K562 (cell line): ENCODE measurements at places on chromosomes 1 and 21. TPM values are rescaled to one million over a fixed set of nuclear protein-coding genes. Genes with fewer than 3 reads are reported as not detected.

Gene COA7
- total RNA-seq: 59.3 and 61.3 TPM in 2 replicates

Gene FTCD
- 0.74 and 1.1 TPM in 2 replicates for total RNA-seq

Gene CD1D
- 0.07 TPM in 1 of 2 replicates, not detected in the other for total RNA-seq

Gene TIAM1
- 0.09 and 0.11 TPM in 2 replicates for total RNA-seq

Gene TP73
- total RNA-seq: 1.3 and 1.6 TPM in 2 replicates

Gene CD247
- 0.22 and 0.42 TPM in 2 replicates for total RNA-seq

Gene NBPF6
- total RNA-seq: 6.1 and 6.5 TPM in 2 replicates

- no peak overlapping the region for H3K27ac ChIP-seq
- H3K4me3 ChIP-seq: no peak overlapping the region
- H3K4me1 ChIP-seq: no peaks in the 10 kb centered on the region
- no peak for DNase-seq
Observed at GRCh38 chr1:29341936-29342335, 105.6 kb downstream of the PTPRU start.

- H3K36me3 ChIP-seq: peaks cover 38% of the 10 kb centered on the region
- peaks cover 17% of the 10 kb centered on the region; the same call in 2 of the 3 replicates for H3K4me1 ChIP-seq
- no peak for DNase-seq
Observed at GRCh38 chr21:34128124-34128523, 54.7 kb downstream of the MRPS6 start.

DNA sequence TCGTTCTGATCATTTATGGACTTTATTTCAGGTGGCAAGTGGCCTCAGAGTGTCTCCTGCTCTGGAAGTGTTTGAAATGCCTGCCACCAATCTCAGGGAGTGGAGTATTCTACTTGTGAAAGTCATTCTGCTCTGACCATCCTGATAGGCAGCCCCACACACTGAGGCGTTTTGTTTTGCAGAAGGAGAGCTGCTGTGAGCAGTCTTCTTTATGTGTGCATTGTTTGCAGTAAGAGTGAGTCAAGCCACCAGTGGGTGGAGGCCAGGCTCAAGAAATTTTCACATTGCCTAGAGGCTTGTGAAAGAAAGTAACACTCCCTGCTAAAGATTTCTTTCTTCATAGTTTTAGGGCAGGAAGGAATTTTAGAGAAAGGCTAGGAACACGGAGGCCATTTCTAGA, 204.4 kb downstream of the SLC35F3 start:
- no peaks in the 10 kb centered on the region for H3K4me1 ChIP-seq
- H3K27ac ChIP-seq: no peak overlapping the region
- H3K27me3 ChIP-seq: no peaks in the 10 kb centered on the region
- DNase-seq: no peak
- no peaks in the 10 kb centered on the region for H3K36me3 ChIP-seq

DNA sequence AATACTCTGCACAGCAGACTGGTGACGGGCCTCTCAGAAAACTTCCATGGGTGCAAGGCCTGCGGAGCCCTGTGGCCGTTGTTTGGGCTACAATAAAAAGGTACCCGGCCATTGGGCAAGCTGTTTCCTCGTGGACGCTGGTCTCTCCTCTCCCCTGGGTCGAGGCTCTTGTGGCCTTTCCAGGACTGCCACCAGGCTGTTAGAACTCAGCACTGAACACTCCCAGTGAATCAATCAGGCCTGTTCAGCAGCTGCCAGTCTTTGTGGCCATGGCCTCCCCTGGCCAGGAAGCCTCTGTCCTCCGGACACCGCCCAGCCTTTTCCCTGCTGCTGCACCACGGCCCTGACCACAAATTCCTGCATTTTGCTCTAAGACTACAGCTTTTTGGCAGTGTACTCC, 33.0 kb upstream of the ACTRT2 start:
- peaks cover 1% of the 10 kb centered on the region; the same call in 1 of the 3 replicates for H3K27me3 ChIP-seq
- DNase-seq: no peak
- no peak overlapping the region for H3K4me3 ChIP-seq
- no peaks in the 10 kb centered on the region for H3K4me1 ChIP-seq

- no peak for DNase-seq
- H3K36me3 ChIP-seq: no peaks in the 10 kb centered on the region
- peaks cover 52% of the 10 kb centered on the region for H3K27me3 ChIP-seq
- H3K27ac ChIP-seq: no peak overlapping the region
Observed at GRCh38 chr1:6509919-6510291, 18.4 kb upstream of the PLEKHG5 start.

- peak; percentile 31 for DNase-seq
- no peak overlapping the region for H3K27ac ChIP-seq
- H3K36me3 ChIP-seq: no peaks in the 10 kb centered on the region
- no peak overlapping the region for H3K4me3 ChIP-seq
- no peaks in the 10 kb centered on the region for H3K4me1 ChIP-seq
Observed at GRCh38 chr1:7454052-7454815, 316.9 kb upstream of the VAMP3 start.

DNA sequence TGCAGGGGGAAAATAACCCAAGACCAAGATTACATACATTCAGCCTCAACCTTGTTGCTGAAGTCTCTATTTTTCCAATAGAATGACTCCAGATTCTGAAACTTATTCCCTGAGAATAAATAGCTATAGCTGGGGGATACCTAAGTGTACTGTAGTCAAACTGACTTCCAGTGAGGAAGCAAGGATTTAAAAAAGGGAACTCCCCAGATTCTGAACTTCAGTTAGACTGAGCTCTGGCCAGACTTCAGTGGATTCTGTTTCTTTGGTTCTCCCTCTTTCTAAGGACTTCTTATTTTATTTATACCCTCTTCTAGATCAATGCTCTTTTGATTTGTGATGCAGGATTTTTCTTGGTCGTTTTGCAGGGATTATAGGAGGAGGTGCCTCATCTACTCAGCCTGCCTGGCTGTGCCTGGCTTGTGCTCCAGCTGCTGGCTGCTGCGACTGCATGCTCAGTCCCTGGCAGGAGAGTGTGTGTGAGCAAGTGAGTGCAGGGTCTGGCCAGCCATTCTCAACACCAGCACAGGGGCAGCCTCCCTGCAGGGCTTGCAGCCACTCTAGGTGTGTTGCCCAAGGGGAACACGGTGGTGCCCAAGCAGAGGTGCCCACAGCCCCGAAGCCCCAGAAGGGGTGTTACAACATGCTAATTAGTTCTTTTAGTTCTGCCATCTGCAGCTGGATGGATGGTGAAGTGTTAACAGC, 43.0 kb downstream of the SPATA17 start:
- no peak for DNase-seq
- H3K36me3 ChIP-seq: no peaks in the 10 kb centered on the region
- no peaks in the 10 kb centered on the region for H3K4me1 ChIP-seq
- H3K27ac ChIP-seq: no peak overlapping the region
- H3K4me3 ChIP-seq: no peak overlapping the region
- no peaks in the 10 kb centered on the region for H3K27me3 ChIP-seq

GRCh38 chr1:177686933-177687332, 282.9 kb downstream of the SEC16B start:
- no peaks in the 10 kb centered on the region for H3K27me3 ChIP-seq
- no peak overlapping the region for H3K4me3 ChIP-seq
- no peak for DNase-seq
- no peak overlapping the region for H3K27ac ChIP-seq
- H3K4me1 ChIP-seq: no peaks in the 10 kb centered on the region

GRCh38 chr1:245441689-245442088, 286.9 kb downstream of the KIF26B start:
- no peak overlapping the region for H3K27ac ChIP-seq
- no peak for DNase-seq
- H3K4me3 ChIP-seq: no peak overlapping the region
- no peaks in the 10 kb centered on the region for H3K4me1 ChIP-seq
- H3K36me3 ChIP-seq: no peaks in the 10 kb centered on the region

DNA sequence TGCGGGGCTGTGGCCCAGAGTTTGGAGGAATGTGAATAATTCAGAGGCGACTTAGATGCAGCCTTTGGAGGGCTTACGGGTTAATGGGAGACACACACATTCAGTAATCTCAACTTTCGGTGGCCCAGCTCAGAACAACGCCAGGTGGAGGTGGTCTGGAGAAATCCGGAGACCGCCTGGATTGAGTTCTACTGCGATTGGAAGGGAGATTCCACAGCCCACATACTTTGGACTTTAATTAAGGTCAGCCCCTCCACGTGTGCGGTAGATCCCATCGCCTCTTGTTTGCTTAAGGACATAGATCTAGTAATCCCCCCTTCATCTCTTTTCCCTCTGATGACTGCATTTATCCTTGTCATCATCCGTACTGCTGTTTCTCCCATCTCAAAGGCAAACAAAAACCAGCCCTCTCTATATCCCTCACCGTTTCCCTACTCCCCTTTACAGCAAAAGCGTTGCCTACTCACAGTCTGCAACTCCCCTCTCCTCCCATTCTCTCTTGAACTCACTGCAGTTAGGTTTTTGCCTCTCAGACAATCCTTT, 720 bp upstream of the BSDC1 start:
- peaks cover 28% of the 10 kb centered on the region for H3K36me3 ChIP-seq
- DNase-seq: no peak
- peaks cover 45% of the 10 kb centered on the region for H3K4me1 ChIP-seq
- no peaks in the 10 kb centered on the region for H3K27me3 ChIP-seq
- H3K27ac ChIP-seq: peak overlapping the region; percentile 84

GRCh38 chr1:208741296-208741695, 497.1 kb upstream of the PLXNA2 start:
- H3K27me3 ChIP-seq: no peaks in the 10 kb centered on the region
- H3K4me1 ChIP-seq: no peaks in the 10 kb centered on the region
- no peak for DNase-seq
- H3K36me3 ChIP-seq: no peaks in the 10 kb centered on the region

DNA sequence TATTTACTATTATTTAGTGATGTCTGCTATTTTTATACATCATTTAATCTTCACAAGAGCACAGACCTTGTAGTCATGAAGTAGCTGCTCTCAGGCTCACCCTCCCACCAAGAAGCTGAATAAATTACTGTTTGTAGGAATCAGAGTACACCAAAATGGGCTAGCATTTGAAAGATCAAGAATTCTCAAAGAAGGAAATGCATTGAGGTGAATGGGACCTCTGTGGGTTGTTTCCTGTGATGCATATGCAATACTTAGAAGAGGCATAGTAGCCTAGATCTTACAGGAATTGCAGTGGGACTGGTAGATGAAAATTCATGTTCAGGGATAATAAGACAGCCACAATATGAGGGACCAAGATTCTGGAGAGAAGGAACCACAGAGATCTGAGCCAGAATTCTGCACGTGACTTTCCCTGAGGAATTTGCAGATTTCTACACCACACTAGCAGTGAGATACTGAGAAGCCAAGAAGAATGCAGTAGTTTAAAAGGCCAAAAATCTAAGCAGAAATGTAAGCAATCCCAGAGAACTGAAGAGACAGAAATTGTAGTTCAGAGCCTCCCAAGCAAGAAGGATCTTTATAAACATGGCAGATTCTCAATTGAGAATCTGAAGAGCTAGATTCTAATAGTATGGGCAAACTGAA, 307.0 kb downstream of the ST6GALNAC3 start:
- no peak overlapping the region for H3K4me3 ChIP-seq
- no peak overlapping the region for H3K27ac ChIP-seq
- no peaks in the 10 kb centered on the region for H3K27me3 ChIP-seq
- no peak for DNase-seq
- H3K4me1 ChIP-seq: no peaks in the 10 kb centered on the region

- H3K27ac ChIP-seq: no peak overlapping the region
- no peaks in the 10 kb centered on the region for H3K4me1 ChIP-seq
- H3K36me3 ChIP-seq: no peaks in the 10 kb centered on the region
- DNase-seq: no peak
- no peak overlapping the region for H3K4me3 ChIP-seq
Observed at GRCh38 chr21:26674323-26674722, 101.2 kb upstream of the CYYR1 start.

GRCh38 chr21:43361493-43362296, 65.2 kb downstream of the SIK1 start:
- no peak for DNase-seq
- H3K4me3 ChIP-seq: no peak overlapping the region
- H3K27ac ChIP-seq: no peak overlapping the region
- H3K27me3 ChIP-seq: peaks cover 96% of the 10 kb centered on the region
- H3K4me1 ChIP-seq: peaks cover 32% of the 10 kb centered on the region
